ENCODE measurements at places on chromosomes 2 and 18.

DNA sequence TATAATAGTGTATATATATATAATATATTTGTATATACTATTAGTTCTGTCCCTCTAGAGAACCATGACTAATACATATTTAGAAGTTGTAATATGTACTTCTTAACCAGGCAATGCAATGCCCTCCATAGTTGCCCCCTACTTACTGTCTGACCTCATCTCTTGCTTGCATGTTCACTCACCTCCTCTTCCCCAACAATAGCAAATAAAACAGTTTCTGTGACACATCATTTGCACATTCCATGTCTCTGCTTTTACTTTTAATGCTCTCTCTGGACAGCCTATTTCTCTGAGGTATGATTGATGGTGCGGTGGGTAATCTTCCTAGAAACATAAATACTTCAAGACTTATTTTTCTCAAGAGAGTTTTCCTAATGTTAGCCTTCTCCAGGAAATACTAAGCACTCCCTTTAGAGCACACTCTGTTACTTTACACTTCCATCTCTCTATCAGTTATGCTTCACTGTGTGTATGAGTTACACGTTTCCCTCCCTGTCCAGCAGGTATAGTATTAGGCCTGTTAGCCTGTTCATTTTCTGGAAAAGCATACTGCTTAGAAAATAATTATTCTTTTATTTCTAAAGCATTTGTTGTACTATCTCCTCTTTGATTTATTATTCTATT, 295.6 kb upstream of the LRATD1 start:
- no peak for DNase-seq

DNA sequence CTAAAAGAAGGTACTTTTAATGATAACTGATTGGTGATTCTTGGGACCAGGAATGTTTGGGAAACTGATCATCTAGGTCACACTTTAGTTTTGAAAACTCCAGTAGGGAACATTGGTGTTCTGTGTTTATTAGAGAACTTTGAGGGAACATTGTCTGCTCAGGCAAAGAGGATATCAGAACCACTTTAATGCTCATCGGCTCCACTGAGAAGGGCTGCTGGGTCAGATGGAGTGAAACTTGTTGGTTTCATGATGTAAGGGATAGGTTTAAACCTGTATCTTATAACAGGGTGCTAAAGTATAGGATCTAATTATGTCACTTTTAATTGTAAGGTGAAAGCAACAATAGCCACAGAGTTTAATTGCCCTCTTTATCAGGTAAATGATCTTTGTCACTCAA, 14.2 kb upstream of the POLI start:
- no peak for DNase-seq

DNA sequence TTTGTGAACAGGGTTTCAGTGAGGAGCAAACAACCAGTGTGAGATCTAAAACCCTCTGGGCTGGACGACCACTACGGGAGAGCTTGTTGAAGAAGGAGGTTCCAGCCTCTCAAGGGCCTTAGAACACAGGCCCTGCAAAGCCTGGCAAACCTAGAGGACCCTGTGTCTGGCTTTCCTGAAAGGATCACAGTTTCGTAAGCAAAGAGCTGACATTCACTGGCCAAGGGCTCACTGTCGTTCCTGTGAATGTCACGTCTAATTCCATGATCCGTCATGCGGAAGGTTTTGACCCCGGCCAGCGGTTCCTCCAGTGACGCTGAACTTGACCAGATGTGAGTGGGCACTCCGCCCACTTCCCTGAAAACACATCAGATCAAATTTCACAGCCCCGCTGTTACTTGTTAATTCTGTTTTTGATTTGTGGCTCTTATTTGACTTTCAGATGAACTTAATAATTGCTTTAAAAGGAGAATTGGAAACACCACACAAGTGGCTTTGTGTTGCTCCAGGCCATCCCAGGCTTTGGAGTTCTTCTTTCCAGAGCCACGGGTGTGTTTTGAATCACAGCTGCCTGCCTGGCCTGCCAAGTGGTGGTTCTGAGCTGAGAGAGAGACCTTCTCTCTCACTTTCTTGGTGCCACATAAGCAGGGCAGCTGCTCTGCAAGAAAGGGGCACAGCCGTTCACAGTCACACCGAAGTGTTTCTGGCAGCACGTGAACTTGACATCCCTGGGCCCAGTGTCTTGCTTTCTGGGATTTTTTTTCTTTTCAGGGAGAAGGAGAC, 308.4 kb downstream of the NDUFA10 start:
- DNase-seq = no peak

GRCh38 chr2:37892436-37893114, 32.5 kb upstream of the RMDN2 start:
- no peak for DNase-seq

- no peak for DNase-seq
Observed at GRCh38 chr2:119461811-119462210, 30.2 kb downstream of the TMEM37 start.

- no peak for DNase-seq
Observed at GRCh38 chr2:105880637-105881036, 135.9 kb downstream of the NCK2 start.

GRCh38 chr18:59874166-59874565, 25.6 kb upstream of the PMAIP1 start:
- no peak for DNase-seq

GRCh38 chr2:106165029-106165428, 29.1 kb downstream of the UXS1 start:
- no peak for DNase-seq

DNA sequence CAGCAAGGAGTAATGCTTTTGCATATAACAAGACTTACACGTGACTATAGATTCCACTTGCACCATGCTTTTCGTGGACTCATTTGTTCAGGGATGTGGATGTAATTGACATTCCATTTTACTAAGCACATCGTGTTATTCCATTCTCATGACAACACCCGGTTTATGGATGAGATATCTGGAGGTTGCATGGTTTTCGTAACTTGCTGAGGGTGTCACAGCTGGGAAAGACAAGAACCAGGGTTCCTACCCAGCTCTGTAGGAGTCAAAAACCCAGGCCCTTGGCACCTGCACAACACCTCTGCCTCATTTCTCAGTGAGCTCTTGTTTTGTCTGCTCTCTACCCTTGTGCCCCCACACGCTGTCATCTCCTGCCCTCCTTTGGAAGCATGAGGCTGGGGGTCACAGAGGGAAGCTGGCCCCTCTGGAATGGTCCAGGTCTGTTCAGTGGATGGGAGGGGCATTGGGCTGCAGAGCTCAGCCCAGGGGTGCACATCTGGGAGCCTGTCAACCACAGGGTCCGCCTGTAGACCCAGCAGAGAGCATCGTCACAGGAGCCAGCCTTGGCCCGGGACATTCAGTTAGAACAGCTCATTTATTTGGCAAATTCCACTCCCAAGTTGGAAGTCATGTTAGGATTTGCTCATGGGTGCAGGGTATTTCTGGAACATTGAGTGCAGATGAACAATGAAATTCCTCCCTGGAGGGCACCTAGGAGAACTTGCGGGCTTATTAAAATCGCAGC, 120.1 kb upstream of the TWIST2 start:
- no peak for DNase-seq

DNA sequence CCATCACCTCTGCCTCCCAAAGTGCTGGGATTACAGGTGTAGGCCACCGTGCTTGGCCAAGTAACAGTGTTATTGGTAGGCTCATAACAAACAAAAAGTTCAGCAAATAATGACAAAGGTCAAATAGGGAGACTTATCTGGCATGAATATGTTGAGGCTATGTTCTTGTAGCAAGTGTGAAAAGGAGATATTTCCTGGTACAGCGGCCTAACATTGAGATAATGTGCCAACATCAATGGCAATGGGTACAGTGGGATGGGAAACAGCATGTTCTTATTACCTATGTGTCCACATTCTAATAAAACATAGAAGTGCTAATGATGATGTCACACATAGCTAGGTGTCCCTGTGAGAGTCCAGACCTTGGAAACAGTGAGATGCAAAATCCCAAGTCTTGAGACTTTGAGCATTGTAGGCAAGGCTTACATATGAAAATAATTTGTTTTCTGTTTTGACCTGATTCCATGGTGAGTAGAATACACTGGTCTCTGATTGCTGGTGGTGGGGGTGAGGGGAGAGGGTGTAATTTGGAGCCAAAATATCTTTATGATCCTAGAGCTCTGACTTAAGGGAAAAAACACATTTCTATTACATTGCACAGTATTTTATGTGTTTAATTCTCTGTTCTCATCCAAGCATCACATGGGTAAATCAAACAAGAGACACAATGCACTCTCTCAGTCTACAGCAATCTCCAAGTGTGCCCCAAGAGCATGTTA, 33.1 kb upstream of the PMAIP1 start:
- DNase-seq = no peak

DNA sequence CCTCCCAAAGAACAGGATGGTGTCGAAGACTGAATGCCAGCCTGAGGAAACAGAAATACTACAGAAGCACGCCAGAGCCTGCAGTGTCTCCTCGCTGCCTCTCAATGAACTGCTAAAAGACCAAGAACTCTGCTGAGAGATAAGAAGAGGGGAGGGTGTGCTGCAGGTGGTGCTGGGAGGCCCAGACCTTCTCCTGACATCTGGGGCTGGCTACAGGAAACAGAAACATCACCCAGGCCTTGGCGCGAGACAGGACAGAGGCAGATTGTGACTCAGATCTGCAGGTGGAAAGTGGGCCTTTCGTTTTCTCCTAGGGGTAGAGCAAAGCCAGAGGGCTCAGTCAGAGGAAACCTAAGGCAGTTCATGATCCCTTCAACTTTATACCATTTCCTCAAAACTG, 250.3 kb upstream of the TCF4 start:
- DNase-seq = no peak

DNA sequence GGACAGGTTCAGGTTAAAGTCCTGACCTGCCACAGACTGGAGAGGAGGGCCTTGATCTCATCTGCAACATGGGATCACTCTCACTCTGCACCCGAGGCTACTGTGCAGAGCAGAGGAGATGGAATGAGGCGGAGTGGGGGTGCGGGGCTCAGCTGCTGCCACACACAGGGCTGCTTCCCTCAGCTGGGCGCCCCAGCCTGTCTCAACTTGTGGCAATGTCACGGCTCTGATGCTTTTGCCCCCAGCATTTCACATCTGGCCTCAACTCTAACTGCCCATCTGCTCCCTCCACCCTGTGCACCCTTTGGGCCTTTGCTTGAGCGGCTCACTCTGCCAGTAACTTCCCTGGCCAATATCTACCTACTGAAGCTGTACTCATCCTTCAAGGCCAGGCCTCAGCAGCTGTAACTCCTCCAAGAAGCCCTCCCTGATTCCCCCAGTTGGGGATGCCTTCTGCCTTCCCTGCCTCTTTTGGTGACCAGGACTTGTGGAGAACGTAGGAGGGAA, 70.3 kb downstream of the POLR1A start:
- no peak for DNase-seq

DNA sequence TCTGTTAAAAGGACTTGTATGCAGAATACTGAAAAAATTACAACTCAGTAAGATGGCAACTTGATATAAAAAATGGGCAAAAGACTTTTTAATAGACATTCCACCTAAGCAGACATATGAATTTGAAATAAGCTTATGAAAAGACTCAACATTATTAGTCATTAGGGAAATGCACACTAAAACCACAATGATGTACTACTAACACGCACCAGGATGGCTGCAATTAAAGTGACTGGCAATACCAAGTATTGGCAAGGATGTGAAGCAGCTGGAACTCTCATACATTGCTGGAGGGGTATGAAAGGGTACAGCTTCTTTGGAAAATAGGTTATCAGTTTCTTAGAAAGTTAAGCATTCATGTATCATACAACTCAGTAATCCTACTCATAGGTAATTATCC, 3.2 kb upstream of the ENOSF1 start:
- DNase-seq = no peak

GRCh38 chr2:35228584-35228983, 1127.0 kb upstream of the CRIM1 start:
- DNase-seq = no peak

GRCh38 chr2:177881008-177881747, 191.4 kb downstream of the PDE11A start:
- DNase-seq = no peak

Data from activated T-helper 1 cell treated with anti-CD3 and anti-CD28 coated beads, Interleukin-2, amount 50 U/mL, for 16 hours (primary cell).